CD4-positive, alpha-beta T cell treated with Interleukin-21 for 1 hour (primary cell): ENCODE measurements at places on chromosomes 4 and X.

GRCh38 chr4:53156896-53157295 lies 209.0 kb downstream of the SCFD2 start:
- DNase-seq = no peak

DNA sequence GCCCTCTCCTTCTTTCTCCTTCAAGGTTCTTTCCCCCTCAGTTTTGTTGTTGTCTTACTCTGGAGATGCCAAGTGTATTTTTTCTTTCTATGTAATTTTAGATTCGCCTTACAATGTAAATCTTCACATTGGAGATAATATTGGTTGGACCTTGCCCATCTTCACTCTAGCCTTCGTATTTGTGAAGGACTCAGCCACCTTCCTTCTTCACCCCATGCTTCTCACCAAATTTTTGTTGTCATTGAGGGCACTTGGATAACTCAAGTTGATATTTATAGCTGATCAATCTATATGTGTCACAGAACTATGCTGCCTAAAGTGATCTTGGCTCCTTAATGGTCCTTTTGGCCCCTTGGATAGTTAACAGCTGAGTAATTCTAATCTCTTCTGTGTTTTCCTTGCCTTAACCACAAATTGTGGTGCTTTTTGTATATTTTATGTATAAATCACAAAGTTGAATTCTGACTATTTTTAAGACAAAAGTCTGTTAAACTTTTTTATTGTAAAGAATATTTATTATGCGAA lies 6.5 kb downstream of the SPRY1 start:
- DNase-seq = no peak

DNA sequence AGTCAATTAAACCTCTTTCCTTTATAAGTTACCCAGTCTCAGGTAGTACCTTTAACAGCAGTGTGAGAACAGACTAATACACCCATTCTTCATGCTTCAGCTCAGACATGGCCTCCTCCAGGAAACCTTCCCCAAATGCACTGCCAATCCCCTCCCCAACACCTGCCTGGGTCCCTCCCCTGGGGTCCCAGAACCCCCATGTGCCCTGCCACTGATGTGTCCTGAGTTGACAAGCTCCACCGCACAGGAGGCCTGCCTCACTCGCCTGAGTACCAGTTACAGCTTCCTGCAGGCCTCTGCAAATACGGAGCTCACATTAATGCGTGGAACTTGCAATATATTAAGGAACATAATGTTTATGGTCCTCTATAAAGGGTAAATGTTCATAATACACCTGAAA lies 34.9 kb upstream of the CRMP1 start:
- DNase-seq = no peak

- no peak for DNase-seq
Measured at GRCh38 chr4:68367835-68368234, 17.9 kb upstream of the YTHDC1 start.

DNA sequence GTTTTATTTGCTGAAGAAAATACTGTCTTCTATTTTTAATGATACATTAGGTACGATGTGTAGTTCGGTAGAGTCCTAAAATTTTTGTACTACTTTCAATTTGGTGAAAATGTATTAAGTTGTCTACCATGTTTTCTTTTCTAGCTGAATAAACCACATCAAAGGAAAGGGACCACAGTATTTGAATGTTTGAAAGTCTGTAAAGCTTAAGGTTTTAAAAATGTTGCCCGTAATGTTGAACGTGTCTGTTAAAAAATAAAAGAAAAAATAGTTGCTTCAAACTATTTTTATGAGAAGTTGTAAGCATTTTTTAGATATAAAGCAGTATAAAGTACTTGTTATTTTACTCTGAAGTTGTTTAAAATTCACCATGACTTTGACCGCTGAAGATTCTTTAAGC lies 3.2 kb downstream of the CDKN2AIP start:
- DNase-seq = peak; percentile 33

- no peak for DNase-seq
Measured at GRCh38 chr4:24655971-24656370, 71.6 kb upstream of the DHX15 start.

GRCh38 chr4:2487632-2488031 lies 18.7 kb downstream of the RNF4 start:
- peak; percentile 15 for DNase-seq
